ENCODE measurements at places on chromosomes 16 and 17.
A peak's percentile ranks its signal among the peaks of the same experiment; 100 is the strongest.

GRCh38 chr17:28193241-28193640 is 125.8 kb upstream of the TMEM97 start:
- peak; percentile 45 for DNase-seq

DNA sequence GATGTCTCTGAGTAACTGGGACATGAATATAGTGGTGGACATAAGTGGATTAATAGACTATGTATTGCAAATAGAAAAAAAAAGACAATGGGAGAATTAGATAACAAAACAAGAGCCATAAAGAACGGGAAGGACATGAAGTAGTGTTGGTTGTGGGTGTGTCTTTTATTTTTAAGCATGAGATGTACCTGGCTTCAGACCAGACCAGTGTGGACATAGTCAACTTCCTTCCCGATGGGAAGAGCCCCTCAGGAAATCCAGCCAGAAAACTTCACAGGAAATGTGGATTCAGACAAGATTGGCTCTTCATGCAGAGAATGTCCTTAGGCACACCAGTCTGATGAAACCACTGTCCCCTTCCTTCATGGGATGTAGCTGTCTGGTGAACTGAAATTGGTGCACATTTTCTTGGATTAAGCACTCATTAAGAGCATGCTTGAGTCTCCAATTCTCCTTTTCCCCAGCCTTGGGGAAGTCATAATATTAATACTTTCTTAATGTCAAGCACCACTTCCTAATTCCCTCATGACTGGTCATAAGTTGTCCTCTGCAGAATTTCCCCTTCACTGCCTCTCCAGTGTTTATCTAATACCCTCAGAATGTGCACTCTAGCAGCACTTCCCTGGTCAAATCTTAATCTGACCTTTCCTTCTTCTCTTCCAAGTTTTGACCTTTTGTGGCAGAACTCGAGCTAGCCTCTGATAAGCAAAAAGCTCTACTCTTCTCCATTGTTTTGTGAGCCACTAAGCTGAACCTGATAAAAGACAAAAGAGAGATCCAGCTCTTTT is 350.6 kb upstream of the MAF start:
- no peak for DNase-seq

GRCh38 chr16:17379121-17379571 is 91.6 kb downstream of the XYLT1 start:
- peak; percentile 29 for DNase-seq

GRCh38 chr17:49741692-49742076 is 22.2 kb downstream of the FAM117A start:
- DNase-seq = peak; percentile 39

- DNase-seq = no peak
These were observed 6.7 kb downstream of the PRSS36 start for GRCh38 chr16:31143011-31143693.

DNA sequence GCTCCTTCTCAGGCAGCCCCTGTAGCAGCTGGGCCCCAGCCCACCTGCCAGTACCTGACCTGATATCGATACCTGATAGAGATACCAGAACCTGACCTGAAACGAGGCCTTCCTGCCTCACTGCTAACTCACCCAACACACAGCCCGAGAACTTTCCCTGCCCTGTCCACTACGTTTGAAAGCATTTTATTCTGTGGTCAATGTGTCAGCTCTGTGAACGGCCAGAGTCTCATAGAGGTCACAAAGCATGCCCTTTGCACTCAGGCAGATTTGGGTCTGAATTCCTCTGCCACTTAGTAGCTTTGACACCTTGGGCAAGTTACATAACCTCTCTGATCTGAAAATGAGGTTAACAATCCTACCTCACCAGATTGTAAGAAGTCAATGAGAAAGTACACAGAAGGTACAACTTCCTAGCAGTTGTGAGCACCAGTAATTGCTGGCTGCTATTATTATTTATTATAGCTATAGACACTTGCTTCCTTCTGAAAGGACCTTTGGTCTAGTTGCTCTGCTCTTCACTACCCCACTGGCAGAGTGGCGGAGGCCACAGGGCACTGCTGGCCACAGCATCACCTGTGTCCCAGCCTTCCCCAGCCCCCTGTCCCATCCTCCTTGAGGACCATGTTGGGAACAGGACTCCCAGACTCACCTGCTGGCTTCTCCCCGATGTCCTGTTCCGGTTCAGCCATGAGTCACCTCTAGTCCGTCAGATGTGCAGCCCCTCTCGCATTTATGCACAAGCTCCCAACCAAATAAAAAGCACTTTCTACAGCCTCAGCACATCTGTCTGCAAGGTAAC is 895 bp downstream of the ANKRD40CL start:
- no peak for DNase-seq

GRCh38 chr17:17474341-17474740 is 2.5 kb upstream of the MED9 start:
- DNase-seq = no peak

- DNase-seq = no peak
These were observed 462.7 kb downstream of the WWOX start for GRCh38 chr16:78562111-78562510.

DNA sequence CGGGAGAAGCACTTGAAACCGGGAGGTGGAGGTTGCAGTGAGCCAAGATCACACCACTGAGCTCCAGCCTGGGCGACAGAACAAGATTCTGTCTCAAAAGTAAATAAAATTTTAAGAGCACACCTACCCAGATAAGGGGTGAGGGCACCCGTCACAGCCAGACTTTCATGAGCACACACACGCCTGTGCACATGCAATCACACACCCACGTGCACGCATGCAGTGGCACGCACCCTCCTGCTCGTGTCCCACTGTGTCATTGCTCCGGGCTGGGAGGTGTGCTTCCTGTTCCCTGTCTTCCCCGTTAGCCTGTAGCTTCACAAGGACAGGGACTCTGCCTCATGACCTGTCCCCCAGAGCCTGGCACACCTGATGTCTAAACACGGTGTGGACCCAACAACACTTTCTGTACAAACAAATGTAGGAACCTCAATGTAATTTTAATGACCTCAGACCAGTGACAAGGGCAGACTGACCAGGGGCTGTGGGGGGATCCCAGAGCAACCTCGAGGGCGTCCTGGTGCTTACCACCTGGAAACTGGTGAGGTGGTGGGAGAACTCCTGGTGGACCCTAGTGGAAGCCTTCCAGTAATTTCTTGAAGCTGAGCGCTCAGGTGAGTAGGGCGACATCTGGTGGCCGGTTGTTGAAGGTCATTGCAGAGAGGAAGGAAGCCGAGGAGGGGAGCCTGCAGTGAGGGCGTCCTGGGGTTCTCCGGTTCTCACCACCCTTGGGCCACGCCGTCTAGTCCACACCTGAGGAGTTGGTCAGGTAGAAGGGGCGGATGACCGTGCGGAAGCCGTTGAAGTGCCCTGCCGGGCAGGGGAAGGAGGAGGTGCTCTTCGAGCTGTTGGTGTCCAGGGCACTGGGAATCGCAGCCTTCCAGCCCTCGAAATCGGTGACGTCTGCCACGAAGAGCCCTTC is 8.6 kb downstream of the LGALS3BP start:
- DNase-seq = peak; percentile 70

DNA sequence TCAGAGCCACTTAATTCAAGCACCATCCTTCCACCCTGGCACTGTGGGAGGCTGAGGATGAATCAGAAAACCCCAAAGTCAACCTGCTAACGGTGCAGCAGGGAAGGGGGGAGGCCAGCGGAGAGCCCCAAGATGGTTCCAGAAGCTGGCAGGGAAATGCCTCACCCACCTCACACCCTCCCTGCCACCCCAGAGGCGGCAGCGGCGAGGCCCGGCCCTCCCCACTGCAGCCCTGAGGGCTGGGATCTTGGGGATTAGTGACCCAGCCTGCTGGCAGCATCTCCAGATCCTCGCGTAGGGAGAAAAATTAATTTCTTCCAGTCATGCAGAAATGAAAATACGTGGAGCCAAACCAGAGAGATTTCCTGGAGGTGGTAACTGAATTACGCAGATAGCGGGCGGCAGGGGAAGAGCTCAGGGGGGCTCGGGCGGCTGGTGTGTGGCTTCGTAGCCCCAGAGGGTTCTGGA is 38.2 kb downstream of the CBFA2T3 start:
- DNase-seq = no peak

GRCh38 chr17:8326511-8327302 is 12.9 kb upstream of the ODF4 start:
- DNase-seq = peak; percentile 28

- no peak for DNase-seq
These were observed 33.0 kb downstream of the C16orf95 start for GRCh38 chr16:87284183-87284582.
